HT-29 (cell line): ENCODE measurements at places on chromosomes 1 and 21. TPM values are rescaled to one million over a fixed set of nuclear protein-coding genes. Genes with fewer than 3 reads are reported as not detected.
A peak's percentile ranks its signal among the peaks of the same experiment; 100 is the strongest.

S100A16 gene
- total RNA-seq, result 282 and 292 TPM in 2 replicates

SYCP1 gene
- total RNA-seq, result not detected in 2 replicates

- DNase-seq, result no peak
These were observed 6.7 kb downstream of the LDLRAP1 start for GRCh38 chr1:25550155-25550506.

GRCh38 chr1:221478050-221478949, 263.6 kb downstream of the DUSP10 start:
- peak; percentile 54 for DNase-seq

SH2D2A gene
- total RNA-seq, result 5.4 and 11.3 TPM in 2 replicates

NR1I3 gene
- total RNA-seq, result not detected in 2 replicates

KIF21B gene
- 3.8 and 4.8 TPM in 2 replicates for total RNA-seq

SEC16B gene
- total RNA-seq, result 1.5 and 2.9 TPM in 2 replicates

GRCh38 chr1:208988811-208989222, 594.7 kb upstream of the CAMK1G start:
- no peak for DNase-seq

GRCh38 chr1:159554696-159555095, 18.9 kb upstream of the OR10J5 start:
- DNase-seq, result no peak

DNA sequence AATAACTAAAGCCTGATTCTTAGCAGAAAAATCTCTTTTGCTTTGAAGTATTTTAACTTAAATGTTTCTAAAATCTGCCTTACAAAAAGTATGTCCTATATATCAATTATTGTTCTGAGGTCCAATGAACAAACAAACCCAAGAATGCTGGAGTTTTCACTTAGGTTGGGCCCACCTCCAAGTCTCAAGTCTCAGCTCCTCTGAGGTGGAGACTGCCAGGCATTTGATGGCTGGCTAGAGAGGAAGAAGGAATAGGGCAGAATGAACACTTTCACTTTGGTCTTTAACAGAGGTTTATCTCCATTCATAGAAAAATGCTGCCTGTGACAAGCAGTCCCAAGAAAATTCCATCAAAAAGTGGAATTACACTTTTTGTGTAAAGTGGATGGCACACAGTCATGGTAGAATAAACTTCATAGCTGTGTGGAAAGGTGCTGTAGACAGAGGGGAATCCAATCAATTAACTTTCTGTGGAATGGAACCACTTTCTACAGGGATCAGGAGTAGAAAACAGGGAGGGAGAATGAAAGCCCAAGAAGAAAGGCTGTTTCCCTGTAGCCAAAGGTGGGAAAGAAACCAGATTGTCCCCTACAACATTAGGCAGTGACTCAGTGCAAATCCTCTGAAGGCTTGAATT, 349.4 kb upstream of the RUNX1 start:
- DNase-seq, result no peak

- no peak for DNase-seq
These were observed 39.5 kb upstream of the NEK7 start for GRCh38 chr1:198117267-198117666.

BACE2 gene
- total RNA-seq, result 20.0 and 26.5 TPM in 2 replicates

- DNase-seq, result no peak
These were observed 713.5 kb downstream of the AMY1C start for GRCh38 chr1:104463126-104463697.

- DNase-seq, result no peak
These were observed 93.1 kb downstream of the FNBP1L start for GRCh38 chr1:93541045-93541444.

DNA sequence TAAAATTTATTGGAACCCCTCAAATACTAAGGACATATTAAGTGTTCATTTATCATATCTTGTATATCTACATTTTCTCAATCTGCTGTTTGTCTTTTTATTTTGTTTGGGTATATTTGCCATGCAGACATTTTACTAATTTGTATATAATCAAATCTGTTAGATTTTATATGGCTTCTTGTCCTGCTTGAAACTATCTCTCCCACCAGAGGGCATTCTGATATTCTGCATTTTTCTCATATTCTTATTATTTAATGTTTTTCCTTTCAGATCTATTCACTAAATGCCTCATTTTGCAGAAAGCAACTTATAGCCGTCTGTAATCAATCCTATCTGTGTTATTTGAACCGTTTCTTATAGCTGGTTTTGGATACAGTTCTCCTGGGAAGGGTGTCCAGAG, 745.5 kb downstream of the LRRIQ3 start:
- no peak for DNase-seq
